Hematopoietic multipotent progenitor cell (in vitro differentiated cells): ENCODE measurements at places on chromosomes 3 and 15.
A peak's percentile ranks its signal among the peaks of the same experiment; 100 is the strongest.

GRCh38 chr15:96421178-96421601 is 90.7 kb downstream of the NR2F2 start:
- no peak for DNase-seq

DNA sequence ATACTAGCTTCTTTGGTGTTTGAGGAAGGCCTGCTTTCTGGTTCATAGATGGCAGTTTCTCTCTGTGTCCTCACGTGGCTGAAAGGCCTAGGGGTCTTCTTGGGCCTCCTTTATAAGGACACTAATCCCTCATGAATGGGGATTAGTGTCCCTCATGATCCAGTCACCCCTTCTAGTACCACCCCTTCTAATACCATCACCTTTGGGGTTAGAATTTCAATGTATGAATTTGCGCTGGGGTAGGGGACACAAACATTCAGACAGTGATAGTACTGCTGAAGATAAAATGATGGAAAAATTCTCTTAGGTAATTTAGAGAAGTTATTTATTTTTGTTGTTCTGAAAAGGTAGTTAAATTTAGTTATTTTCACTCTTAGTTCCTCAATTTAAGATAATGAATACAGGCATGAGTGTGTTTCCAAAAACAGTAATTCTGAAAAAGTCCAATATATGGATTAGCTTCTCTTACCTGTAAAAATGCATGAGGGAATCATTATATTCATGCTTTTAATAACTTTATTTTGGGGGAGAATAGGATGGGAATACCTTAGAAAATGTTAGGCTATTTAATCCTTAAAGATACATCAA is 103.6 kb downstream of the FNDC3B start:
- DNase-seq = no peak

- DNase-seq = no peak
Measured at GRCh38 chr3:112114576-112115160, 18.4 kb downstream of the GCSAM start.

- no peak for DNase-seq
Measured at GRCh38 chr3:177751770-177752169, 554.5 kb upstream of the TBL1XR1 start.

GRCh38 chr15:63264688-63265293 is 12.6 kb upstream of the APH1B start:
- no peak for DNase-seq

GRCh38 chr3:108406661-108407206 is 103.7 kb downstream of the MYH15 start:
- peak; percentile 54 for DNase-seq
